ENCODE measurements at places on chromosomes 3 and 15.

DNA sequence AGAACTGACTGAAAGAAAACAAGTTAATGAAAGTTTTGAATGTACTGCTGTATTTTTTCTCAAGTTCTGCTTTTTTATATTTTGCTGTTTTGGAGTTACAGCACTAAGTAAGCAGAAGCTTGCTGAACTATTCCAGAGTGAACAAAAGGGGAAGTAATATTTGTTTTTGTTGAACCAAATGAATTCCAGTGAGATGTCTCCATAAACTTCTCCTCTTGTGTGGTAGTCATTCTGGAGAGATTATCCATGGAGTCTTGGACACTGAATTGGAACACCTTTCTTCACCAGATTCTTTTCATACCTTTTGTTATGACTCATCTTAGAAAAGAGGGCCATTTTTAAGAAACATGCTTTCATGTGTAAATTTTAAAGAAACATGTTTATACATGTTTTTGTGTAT is 8.8 kb downstream of the ANKUB1 start:
- no peak for DNase-seq

DNA sequence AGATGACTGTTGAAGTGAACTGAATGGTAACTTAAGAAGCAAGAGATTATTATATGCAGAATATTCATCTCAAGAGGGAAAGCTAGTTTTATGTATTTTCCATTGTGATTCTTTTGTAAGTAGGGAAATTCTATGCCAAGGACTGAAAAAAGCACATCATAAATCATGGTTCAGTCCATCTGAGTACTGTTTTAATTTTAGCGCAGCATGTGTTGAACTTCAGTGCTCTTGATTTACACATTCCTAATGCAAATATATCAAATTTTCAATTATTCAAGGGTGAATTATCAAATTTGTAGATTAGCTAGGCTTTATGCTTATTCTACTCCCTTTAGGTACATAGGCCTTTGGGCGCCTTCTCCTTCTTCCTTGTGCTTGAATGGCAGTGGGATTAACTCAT is 50.3 kb upstream of the TCF12 start:
- no peak for DNase-seq

- no peak for DNase-seq
These were observed 6.3 kb downstream of the CLK3 start for GRCh38 chr15:74621936-74622335.

DNA sequence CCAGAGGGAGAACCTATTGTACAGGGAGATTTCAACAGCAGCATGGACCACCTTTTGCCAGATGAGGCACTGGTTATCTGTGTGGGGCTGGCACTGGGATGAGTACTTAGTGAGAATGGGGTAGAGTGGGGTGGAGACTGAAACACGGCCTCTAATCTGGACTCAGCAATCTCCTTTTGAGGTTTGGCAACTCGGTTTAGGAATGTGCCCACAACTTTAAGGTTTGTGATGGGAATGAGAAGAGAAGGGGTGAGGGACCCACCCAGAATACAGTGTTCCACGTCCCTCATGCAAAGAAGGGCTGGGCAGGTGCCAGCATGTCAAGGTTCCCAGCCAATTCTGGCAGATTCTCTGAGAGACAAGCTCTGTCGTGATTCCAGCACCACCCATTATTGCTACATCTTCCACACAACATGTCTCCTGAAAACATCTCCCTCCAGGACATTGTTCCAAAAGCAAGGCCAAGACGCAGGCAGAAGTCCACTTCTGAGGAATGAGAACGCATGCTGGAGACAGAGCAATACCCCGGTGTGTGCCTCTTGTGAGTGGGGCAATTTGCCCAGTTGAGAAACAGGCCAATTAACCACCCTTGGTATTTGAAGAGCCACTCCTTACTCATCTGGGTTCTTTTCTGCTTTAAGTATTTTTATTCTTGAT is 37.5 kb upstream of the CCR4 start:
- no peak for DNase-seq

DNA sequence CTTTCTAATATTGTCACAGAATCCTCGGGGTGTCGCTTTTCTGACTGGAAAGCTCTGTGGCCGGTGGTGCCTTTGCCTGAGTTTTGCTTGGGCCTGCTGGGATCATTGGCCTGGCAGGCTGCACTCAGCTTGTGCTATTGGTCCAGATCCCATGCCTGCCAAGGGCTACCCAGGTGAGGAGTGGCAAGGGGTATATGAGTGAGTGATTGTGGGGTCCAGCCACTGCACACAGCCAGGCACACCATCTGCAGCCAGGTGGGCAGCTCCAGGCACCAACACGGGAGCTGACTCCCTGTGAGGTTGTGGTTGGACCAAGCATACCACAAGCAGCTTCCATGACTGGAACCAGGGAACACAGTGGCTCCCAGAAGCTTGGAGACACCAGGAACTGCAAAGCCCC is 557.2 kb downstream of the SI start:
- DNase-seq: no peak

DNA sequence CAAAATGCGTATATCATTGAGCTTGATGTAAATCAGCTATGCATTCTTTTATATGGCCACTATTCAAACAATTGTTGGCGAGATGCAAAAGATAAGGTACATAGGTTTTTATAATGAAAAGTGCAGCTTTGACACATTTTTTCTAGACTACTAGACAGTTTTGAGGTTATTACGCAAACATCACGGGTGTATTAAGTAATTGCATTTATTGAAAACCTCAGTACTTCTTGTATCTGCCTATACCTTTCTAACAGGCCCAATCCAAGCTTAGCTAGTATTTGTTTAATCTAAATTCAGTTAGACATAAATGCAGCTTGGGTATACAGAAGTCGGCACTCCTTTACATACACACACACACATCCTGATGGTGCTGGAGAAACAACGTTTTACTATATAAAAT is 2.7 kb downstream of the SPESP1 start:
- DNase-seq: no peak

DNA sequence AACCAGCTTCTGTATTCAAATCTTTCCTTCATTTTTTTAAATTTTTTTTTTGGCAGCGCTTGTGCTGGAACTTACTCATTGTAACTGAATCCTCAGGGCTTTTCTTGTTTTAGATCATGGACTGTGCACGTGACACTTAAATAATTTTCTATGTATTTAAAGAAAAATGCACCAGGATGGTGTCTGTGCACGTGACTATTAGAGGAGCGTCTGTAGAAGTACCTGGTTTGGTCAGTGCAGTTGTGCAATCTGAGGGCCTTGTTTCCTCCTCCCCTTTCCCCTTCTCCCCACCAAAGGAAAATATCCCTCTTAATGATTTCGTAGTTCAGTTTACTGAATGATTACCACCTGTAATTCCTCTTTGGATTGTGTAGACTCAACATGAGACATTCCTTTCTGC is 31.3 kb downstream of the EDEM1 start:
- no peak for DNase-seq

- DNase-seq: no peak
These were observed 62.1 kb downstream of the POMGNT2 start for GRCh38 chr3:43043793-43044192.

DNA sequence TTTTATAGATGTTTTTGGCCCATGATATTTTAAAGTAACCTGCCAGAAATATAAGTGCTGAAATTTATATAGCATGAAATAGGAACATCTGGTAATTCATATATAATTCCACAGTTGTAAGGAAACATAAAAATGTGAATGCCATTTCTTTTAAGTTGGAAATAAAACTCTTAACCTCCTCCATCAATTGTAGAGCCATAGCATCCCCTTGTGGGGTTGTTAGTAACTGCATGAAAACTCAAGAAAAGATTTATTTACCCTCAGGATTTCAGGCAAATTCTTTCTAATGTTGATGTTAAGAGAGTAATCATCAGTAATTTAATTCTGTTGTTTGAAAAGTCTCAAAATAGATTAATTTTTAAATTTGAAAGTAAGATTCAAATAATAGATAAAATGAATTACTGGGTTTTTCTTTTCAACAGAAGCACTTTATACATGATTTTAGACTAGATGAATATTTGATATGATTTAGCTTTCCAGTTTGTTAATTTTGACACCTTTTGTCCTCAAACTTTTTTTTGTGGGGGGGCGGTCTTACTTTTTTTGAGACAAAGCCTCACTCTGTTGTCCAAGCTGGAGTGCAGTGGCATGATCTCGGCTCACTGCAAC is 74.7 kb downstream of the RASA2 start:
- no peak for DNase-seq

GRCh38 chr3:24440760-24441464 is 53.7 kb downstream of the THRB start:
- no peak for DNase-seq

GRCh38 chr3:129470861-129471260 is 30.8 kb downstream of the IFT122 start:
- DNase-seq: no peak

DNA sequence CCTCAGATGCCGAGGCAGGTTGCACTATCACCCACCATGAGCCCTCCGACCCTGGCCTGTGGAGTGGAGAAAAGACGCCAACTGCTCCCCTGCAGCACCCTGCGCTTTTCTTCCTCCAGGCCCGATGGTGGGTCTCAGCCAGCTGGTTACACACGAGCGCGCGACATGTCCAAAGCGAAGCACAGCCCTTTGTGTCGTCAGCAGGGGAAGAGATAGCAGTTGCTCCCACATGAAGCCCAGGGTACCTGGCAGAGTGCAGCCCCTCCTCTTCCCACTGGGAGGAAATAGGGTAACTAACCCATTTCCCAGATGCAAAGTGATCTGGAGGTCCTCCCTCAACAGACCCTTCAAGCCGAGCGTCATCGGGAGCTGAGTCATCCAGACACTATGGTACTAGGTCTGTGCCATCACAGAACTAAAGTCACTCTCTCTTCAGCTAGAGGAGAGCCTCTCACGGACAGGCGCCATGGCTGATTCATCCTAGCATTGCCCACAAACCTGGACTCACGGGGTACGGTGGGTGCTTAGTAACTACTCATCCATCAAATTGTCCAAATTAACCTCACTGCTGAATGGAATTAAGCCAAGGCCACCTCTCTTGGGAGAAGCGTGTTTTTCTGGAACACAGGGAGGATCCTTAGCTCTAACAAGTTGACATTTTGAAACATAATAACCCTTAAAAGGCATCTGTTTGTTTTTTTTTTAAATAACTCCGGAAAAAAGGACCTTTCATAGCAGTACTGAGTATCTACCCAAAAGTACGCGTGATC is 45.2 kb upstream of the BDH1 start:
- DNase-seq: no peak

DNA sequence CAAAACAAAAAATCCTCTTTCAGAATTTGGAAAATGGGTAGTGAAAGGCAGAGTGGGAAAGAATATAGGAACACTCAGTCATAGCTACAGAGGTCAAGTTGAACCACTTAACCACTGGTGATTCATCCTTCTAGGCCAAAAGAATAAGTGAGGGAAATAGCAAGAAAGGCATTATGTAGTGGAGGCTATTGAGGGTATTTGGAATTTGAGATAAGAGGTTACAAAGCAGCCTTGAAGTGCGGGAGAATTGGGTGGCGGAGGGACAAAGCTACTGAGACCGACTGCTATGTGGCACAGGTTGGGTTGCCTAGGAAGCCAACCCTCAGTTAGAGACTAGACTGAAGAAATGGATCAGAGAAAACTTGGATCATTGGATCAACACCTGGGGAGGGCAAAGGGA is 109.5 kb downstream of the SYNPR start:
- DNase-seq: no peak

DNA sequence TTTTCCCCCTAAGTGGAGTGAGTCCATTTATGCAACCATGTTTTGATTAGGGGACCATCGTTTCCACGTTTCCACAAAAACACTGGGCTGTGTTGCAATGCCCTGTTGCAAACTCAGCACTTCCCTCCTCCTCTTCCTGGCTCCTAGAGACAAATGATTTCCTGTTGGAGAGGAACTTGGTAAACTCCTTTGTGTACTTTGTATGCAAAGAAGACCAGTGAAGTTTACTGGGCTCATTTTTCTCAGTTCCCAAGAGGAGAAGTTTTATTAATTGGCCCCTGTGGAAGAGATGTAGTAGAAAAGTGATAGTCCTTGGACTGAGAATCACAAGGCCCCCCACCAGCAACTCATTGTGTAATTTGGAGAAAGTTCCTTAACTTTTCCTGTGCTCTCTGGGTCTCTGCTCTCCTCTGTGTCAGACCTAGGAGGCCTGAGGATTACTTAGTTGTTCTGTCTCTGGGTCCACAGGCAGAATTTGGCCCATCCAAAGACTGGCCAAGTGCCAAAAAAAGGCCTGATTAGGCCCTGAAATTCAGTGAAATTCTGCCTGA is 95.0 kb downstream of the ATG7 start:
- no peak for DNase-seq

DNA sequence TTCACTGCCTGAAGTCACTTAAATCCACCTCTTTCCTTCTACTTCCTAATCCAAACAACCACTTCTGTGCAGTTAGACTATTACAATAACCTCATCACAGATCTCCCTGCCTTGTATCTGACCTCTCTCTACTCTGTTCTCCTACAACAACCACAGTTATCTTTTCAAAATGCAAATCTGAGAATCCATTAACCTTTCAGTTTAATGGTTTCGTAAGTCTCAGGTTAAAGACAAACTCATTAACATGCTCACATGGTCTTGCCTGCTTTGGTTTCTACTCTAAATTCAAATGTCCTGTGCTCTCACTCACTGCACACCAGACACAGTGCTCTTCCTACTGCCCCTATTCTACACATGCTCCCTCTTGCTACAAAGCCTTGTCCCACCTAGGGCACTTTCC is 406.5 kb upstream of the THBS1 start:
- DNase-seq: no peak

- no peak for DNase-seq
These were observed 143.8 kb downstream of the LRTM1 start for GRCh38 chr3:54784021-54784420.

DNA sequence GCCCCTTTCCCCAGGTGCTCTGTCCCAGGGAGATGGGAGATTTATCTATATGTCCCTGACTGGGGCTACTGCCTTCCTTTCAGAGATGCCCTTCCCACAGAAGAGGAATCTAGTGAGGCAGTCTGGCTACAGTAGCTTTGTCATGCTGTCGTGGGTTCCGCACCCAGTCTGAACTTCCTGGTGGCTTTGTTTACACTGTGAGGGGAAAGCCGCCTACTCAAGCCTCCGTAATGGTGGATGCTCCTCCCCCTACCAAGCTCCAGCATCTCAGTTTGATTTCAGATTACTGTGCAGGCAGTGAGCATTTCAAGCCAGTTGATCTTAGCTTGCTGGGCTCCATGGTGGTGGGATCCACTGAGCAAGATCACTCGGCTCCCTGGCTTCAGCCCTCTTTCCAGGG is 35.4 kb upstream of the SLC7A14 start:
- no peak for DNase-seq

GRCh38 chr3:107307205-107307604 is 70.0 kb upstream of the CCDC54 start:
- no peak for DNase-seq

DNA sequence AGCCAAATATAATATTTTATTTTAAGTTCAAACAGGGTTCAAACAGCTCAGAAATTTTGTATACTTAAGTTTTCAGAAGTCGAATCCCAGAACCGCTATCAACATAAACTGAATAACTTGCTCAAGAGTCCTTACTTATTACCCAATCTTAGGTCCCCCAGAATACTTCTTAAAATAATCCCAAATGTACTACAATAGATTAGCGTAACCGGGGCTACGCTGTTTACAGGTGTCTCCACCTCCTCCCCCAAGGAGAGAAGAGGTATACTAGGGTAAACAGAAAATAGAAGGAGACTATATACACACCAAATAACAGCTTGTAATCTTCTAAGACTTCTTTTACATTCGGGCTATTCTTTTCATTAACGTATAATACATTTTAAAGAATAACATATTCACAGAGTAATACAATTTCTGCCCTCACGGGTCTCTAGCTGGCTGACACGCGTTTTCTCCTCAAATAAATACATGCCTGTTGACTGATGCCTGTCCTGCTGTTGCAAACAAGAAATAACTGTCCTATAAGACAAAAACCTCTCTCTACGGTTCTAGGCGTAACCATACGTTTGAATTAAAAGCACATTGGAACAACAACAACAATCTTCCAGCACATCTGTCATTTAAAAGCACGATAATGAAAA is 1.3 kb downstream of the DENND4A start:
- DNase-seq: no peak

Measured in stimulated activated CD4-positive, alpha-beta T cell treated with anti-CD3 and anti-CD28 coated beads, Interleukin-1b, Interleukin-23, amount 100 ng/mL, for 1 hour (primary cell).